GM12878 (cell line): ENCODE measurements at places on chromosomes 4 and X. TPM values are rescaled to one million over a fixed set of nuclear protein-coding genes. Genes with fewer than 3 reads are reported as not detected.

DMP1 gene
- not detected in 2 replicates for polyA plus RNA-seq

SPIN2A gene
- 0.09 and 0.22 TPM in 2 replicates for polyA plus RNA-seq

GAGE12H gene
- polyA plus RNA-seq: not detected in 2 replicates

ARSJ gene
- 0.19 TPM in 1 of 2 replicates, not detected in the other for polyA plus RNA-seq

FDCSP gene
- not detected in 2 replicates for polyA plus RNA-seq

SLC38A5 gene
- 76.2 and 87.6 TPM in 2 replicates for polyA plus RNA-seq

ITGB1BP2 gene
- polyA plus RNA-seq: 0.82 and 1.3 TPM in 2 replicates

ALAS2 gene
- polyA plus RNA-seq: not detected in 2 replicates

INTU gene
- polyA plus RNA-seq: 0.24 TPM in 1 of 2 replicates, not detected in the other

USP51 gene
- polyA plus RNA-seq: 0.53 and 0.89 TPM in 2 replicates

BST1 gene
- 0.33 and 0.42 TPM in 2 replicates for polyA plus RNA-seq

TRIM61 gene
- 8.5 and 9.6 TPM in 2 replicates for polyA plus RNA-seq

EFHC2 gene
- polyA plus RNA-seq: not detected in 2 replicates

DOK7 gene
- polyA plus RNA-seq: 0.09 TPM in 1 of 2 replicates, not detected in the other

SNX25 gene
- 19.5 and 47.1 TPM in 2 replicates for polyA plus RNA-seq

DKK2 gene
- polyA plus RNA-seq: not detected in 2 replicates

LUZP4 gene
- not detected in 2 replicates for polyA plus RNA-seq

GABRG1 gene
- polyA plus RNA-seq: not detected in 2 replicates

GABRQ gene
- polyA plus RNA-seq: not detected in 2 replicates

GLOD5 gene
- not detected in 2 replicates for polyA plus RNA-seq

RS1 gene
- polyA plus RNA-seq: not detected in 2 replicates

BMP3 gene
- 0.32 and 0.39 TPM in 2 replicates for polyA plus RNA-seq

VCX3B gene
- polyA plus RNA-seq: not detected in 2 replicates

UGT2B17 gene
- polyA plus RNA-seq: not detected in 2 replicates
